CD4-positive, CD25-positive, alpha-beta regulatory T cell (primary cell): ENCODE measurements at places on chromosomes 12 and 14.
A peak's percentile ranks its signal among the peaks of the same experiment; 100 is the strongest.

GRCh38 chr14:65433646-65434045 is 21.1 kb downstream of the FUT8 start:
- DNase-seq, result no peak

- DNase-seq, result no peak
Measured at GRCh38 chr12:102441077-102441596, 39.2 kb downstream of the IGF1 start.

DNA sequence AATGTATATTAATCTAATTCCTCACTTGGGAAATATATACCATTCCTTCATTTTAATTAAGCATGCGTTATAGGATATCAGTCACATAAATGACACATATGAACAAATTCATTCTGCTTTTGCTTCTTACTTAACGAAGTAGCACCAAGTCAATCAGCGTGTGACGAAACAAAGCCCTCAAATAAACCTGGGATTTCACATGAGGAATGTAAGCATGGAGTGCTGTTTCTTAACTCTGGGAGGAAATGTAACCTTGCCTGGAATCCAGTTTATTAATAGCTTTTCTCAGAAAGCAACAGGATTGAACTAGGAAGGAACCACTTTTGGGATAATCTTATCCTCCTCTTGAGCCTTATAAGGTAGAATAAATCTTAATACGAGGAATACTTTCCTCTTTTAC is 72.0 kb downstream of the NIN start:
- no peak for DNase-seq

- DNase-seq, result no peak
Measured at GRCh38 chr14:92484132-92484823, 29.3 kb upstream of the RIN3 start.

DNA sequence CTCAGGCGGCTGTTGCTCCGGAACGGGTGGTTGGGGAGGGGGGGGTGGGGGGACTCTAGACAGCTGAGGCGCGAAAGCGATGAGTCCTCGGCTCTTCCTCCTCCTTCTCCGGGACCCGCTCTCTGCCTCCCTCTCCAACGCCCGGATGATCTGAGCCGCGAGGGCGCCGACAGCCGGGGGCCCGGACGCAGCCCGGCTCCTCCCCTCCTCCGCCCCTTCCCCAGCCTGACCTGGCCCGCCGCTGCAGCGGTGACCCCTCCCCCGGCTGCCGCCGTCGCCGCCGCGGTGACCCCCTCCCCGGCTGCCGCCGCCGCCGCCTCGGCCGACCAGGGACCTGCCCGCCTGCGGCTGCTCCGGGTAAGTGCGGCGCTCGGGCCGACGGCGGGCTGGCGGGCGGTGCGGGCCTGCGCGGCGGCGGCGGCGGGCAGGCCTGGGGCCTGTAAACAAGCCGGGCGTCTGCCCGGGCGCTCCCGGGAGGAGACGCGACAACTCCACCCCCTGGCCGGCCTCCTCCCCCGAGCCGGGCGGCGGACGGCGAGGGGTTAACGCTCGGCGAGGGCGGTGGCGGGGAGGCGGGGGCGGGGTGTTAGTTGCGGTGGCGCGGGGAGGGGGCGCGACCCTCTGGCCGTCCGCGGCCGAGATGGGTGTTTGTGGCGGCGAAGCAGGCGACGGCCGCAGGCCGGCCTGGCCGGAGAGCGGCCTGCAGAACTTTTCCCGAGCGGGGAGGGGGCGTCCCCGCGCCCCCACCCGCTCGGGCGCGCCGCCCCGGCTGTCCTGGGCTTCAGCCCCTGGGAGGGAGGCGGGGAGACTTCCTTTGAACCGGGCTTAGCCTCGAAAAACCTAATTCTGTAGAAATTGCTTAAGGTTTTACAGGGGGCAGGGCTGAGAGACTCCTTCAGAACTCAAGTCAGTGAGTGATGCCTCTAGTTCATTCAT is 568 bp downstream of the PPM1A start:
- DNase-seq, result peak; percentile 29

DNA sequence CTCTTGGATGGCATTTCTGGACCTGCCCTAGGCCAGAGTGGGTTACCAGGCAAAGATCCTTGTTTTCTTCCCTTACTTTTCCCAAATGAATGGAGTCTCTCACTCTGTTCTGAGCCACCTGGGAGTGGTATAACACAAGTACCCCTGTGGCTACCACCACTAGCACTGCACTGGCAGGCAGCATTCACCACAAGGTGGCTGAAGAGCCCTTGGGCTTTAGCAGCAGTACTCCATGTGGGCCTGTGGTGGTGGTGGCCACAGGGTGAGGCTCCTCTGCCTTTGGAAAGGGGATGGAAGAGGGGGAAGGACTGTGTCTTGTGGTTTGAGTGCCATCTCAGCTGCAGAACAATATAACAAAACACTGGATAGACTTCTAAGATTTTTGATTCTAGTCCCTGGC is 38.1 kb upstream of the LMNTD1 start:
- no peak for DNase-seq

DNA sequence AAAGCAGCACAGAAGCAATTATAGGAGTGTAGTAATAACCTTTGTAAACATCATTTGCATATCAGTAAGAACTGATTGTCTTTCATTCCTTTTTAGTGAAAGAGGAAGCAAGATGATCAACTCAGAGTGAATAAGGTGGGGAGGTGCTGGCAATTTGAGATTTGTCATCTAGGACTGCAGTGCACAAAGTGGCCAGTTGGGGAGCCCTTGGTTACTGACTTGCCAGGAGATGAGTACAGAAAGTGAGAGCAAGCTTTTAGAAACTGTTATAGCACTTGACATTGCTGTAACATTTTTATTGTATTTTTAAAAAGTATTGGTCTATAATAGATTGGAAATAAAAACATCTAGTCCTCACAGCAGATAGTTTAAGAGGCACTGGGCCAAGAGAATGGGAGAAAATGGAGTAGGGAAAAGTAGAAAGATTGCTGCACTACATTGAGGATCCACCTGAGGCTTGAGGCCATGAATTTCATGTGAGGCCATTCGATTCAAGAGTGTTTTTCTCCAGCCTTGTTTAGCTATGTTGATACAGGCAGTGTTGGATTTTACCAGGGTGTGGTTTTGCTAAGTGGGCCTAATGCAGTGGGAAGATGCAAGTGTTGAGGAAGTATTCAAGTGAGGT is 98.2 kb downstream of the SNAPC1 start:
- DNase-seq, result peak; percentile 31

GRCh38 chr12:54352022-54352531 is 12.2 kb downstream of the GPR84 start:
- no peak for DNase-seq

DNA sequence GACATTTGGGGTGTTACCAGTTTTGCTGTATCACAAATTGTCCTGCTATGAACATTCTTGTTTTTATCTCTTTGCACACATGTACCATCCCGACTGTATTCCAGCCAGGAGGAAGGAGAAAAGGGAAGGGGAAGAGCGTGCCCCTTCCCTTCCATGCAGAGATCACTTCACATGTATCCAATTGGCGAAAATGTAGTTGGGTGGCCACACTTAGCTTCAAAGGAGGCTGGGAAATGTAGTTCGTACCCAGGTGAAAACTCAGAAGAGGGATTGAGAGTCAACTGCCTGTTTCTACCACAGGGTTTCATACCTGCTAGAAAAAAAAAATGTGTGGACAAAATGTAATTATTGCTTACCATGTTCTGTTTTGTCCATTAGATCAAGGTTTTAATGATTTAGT is 189.1 kb upstream of the PELI2 start:
- no peak for DNase-seq

- no peak for DNase-seq
Measured at GRCh38 chr14:24150993-24151392, 3.7 kb downstream of the RNF31 start.

- no peak for DNase-seq
Measured at GRCh38 chr12:45458854-45459807, 243.2 kb downstream of the ANO6 start.

GRCh38 chr14:104277416-104278213 is 139.2 kb downstream of the KIF26A start:
- no peak for DNase-seq

DNA sequence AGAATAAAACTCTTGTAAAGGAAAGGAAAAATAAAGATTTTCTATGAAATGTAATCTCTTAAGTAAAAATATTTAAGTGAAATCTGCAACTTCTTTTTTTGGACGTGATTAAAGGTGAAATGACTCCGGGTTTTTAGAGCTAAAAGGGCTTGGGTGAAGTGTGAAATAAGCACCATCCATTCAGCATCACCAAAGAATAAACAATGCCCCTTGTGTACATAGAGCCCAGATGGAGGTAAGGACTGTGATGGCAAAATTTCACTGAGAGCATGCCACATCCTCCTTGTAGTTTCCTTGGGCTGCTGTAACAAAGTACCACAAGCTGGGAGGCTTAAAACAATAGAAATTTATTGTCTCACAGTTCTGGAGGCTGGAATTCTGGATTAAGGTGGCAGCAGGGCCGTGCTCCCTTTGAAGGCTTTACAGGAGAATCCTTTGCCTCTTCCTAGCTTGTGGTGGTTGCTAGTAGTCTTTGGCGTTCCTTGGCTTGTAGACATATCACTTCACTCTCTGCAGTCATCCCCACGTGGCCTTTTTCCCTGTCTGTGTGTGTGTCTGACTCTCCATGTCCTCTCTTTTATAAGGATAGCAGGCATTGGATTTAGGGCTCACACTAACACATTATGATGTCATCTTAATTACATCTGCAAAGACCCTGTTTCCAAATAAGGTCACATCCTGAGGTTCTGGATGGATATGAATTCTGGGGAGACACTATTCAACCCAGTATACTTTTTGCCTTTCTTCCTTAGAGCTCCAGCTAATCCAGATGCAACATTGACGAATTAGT is 24.2 kb downstream of the ZNF664 start:
- DNase-seq, result no peak

DNA sequence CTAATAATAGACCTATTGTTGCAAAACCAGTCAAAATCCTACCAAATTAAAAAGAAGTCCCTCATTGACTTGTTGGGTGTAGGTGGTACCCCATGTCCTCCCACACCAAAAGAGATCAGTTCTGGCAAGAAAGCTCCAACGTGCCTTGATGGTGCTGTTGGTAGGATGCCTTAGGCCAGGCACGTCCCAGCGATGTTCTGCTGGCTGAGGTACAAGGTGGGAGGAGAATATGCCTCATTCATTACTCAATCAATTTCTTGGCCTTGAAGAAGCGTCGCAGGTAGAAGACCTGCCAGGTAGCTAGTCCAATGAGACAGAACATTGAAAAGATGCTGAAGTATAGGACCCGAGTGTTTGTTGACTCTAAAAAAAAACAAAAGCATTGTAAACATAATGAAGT is 7.8 kb upstream of the NEK9 start:
- DNase-seq, result no peak

- DNase-seq, result no peak
Measured at GRCh38 chr14:57549765-57550420, 56.2 kb upstream of the CCDC198 start.

- DNase-seq, result no peak
Measured at GRCh38 chr12:97713270-97713669, 250.7 kb downstream of the RMST start.

DNA sequence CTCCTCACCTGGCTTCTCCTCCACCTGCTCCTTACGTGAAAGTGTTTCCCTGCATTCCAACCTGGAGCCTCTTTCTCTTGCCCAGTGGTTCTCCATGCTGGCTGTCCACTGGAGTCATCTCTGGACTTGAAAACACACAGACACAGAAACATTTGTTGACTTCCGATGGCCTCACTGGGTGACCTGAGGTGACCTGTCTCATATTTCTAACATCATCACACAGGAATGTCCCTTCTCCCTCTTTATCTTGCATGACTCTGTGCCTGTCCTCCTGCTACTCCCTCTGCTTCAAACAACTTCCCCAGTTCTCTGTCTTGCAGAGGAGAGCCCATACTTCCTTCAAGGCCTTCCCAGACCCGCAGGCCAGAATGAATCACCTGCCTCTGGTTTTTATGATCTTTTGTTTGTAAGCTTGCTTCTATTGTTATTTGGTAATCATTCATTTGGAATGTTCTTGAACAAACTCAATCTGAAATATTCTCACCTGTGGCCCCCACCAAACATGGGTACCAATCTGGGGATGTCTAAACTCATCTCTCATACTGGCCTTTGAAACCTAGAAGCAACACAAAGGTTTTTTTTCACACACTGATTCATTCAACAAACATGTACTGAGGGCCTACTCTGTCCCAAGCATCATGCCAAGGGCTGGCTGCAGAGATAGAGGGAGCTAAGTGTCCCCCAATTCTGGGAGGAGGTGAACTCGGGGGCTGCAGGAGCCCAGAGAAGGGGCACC is 9.7 kb upstream of the RIN3 start:
- no peak for DNase-seq

GRCh38 chr12:68393417-68393816 is 61.3 kb upstream of the MDM1 start:
- DNase-seq, result no peak

- no peak for DNase-seq
Measured at GRCh38 chr12:3995306-3995705, 122.1 kb upstream of the PARP11 start.

DNA sequence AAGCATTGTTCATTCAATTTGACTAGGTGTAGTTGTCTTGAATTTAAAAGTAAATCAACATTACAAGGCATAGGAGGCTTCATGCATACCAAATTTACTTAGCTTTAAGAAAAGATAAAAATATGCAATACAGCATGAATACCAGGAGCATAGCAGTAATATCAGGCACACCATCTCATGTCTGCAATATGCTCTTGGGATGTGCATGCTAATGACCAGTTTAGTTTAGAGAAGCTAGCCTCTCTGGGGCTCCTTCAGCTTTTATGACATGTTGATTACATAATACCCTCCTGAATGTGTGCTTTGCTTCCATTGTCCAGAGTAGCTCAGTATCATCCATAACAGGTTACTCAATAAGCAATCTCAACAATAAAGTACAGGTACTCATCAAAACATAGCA is 497.2 kb downstream of the FLRT2 start:
- no peak for DNase-seq

DNA sequence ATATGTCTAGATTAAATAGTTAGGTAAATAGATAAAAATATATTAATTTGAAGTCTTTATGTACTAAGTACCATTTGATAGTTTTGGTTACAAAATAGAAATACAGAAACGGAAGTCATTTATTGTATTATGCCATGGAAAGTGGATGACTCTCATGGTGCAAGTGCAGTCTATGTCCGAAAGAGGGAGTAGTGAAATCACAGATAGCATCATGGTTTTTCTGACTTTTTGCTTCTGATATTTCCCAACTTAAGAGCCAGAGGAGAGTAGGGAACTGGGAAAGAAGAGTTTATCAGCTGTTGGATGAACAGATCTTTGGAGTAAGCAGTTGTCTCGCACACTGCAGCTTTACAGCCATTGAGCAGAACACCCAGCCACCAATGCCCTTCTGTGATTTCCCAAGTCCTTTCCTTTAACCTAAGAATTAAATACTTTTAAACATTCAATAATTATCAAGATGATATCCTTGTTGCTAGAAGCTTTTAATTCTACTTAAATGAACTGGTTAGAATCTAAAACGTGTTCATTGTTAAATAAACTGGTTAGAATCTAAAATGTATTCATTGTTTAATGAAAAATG is 18.4 kb upstream of the SRGAP1 start:
- peak; percentile 43 for DNase-seq

GRCh38 chr12:53267306-53267998 is 647 bp upstream of the ESPL1 start:
- no peak for DNase-seq

GRCh38 chr14:72256055-72256454 is 323.8 kb downstream of the RGS6 start:
- DNase-seq, result no peak
